ENCODE measurements at places on chromosomes 5 and 9.

GRCh38 chr5:131193106-131193505 lies 22.4 kb downstream of the LYRM7 start:
- no peak for DNase-seq

- no peak for DNase-seq
These were observed 56.1 kb upstream of the PIP5K1B start for GRCh38 chr9:68648971-68649370.

GRCh38 chr9:133726401-133727276 lies 11.5 kb downstream of the SARDH start:
- peak; percentile 66 for DNase-seq

GRCh38 chr9:126225611-126226609 lies 100.7 kb upstream of the MVB12B start:
- no peak for DNase-seq

- no peak for DNase-seq
These were observed 1701.8 kb downstream of the EFNA5 start for GRCh38 chr5:105968981-105969380.

GRCh38 chr5:107812570-107813141 lies 141.9 kb upstream of the EFNA5 start:
- no peak for DNase-seq

DNA sequence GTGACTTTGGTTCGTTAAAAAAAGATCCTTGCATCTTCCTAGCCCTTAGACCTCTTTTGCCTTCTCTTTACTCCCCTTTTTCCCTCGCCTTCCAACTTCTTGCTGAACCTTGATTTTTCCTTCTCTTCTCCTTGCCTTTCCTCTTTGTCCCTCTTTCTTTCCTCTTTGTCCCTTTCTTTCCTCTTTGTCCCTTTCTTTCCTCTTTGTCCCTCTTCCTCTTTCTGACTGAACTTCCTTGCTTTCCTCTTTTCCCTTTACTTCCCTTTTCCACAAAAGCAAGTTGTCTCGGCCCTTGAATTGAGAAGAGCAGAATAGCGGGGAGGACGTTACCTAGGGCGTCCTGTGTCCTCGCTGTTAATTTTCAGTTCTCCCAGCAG lies 1.4 kb upstream of the MLLT3 start:
- no peak for DNase-seq

- peak; percentile 36 for DNase-seq
These were observed 593 bp downstream of the BRD3OS start for GRCh38 chr9:134025606-134026541.
